CD8-positive, alpha-beta memory T cell (primary cell): ENCODE measurements at places on chromosomes 1 and 21. TPM values are rescaled to one million over a fixed set of nuclear protein-coding genes. Genes with fewer than 3 reads are reported as not detected.

GRCh38 chr1:83554174-83554573 lies 444.8 kb downstream of the TTLL7 start:
- H3K4me1 ChIP-seq = no peaks in the 10 kb centered on the region
- no peaks in the 10 kb centered on the region for H3K27me3 ChIP-seq
- H3K4me3 ChIP-seq = no peak overlapping the region
- no peak overlapping the region for H3K27ac ChIP-seq
- no peaks in the 10 kb centered on the region for H3K36me3 ChIP-seq
- DNase-seq = no peak

DNA sequence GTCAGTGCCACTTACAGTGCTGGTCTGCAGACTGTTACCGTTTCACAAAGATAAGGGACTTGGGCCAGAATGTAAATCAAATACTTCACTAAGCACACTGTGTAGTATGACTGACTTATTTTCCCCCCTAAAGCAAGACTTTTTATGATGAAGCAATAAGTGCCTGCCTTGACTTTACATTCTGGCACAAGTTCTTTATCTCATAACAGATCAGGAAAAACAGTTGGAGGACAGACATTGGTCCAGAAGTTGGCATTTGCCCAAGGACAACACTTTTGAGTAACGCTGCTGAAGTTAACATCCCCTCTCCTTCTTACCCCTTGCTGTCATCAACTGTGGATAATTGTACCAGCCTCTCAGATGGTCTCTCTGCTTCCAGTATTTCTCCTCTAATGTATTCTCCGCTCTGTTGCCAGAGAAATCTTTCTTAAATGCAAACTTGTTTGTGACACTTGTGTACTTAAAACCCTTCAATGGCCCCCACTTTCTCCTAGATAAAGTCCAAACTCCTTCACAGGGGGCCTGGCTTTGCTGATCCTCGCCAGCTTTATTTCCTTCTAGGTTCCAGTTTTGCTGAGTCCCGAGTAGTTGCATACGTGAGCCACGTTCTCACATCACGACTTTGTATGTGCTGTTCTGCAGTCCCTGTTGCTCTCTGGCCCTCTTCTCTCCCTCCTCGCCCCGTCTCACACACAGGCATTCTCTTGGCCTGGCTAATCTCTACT lies 45.7 kb downstream of the S1PR1 start:
- H3K4me3 ChIP-seq = no peak overlapping the region
- H3K4me1 ChIP-seq = peaks cover 95% of the 10 kb centered on the region
- no peaks in the 10 kb centered on the region for H3K36me3 ChIP-seq
- DNase-seq = no peak
- no peaks in the 10 kb centered on the region for H3K27me3 ChIP-seq
- H3K27ac ChIP-seq = no peak overlapping the region

DNA sequence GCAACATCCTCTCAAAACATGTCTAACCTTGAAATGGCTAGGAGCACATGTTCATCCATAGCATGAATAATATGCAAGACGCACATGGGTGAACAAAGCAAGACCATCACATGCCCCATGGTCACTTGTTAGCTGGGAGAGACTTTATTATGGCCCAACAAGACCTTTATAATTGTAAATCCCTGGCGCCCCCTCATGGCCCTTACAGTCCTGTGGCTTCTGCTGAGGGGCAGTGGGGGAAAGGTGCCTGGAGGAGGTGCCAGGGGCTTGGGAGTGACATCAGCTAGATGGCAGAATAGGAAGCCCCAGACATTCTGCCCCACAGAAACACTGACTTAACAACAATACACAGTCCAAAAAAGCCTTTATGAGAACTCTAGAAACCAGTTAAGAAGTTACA lies 51.7 kb downstream of the CSMD2 start:
- H3K36me3 ChIP-seq = no peaks in the 10 kb centered on the region
- H3K27me3 ChIP-seq = no peaks in the 10 kb centered on the region
- H3K27ac ChIP-seq = no peak overlapping the region
- no peak for DNase-seq

Gene SLC44A3
- 0.47 TPM for total RNA-seq

Gene RSRP1
- 116 TPM for total RNA-seq

Gene TACSTD2
- not detected for total RNA-seq

DNA sequence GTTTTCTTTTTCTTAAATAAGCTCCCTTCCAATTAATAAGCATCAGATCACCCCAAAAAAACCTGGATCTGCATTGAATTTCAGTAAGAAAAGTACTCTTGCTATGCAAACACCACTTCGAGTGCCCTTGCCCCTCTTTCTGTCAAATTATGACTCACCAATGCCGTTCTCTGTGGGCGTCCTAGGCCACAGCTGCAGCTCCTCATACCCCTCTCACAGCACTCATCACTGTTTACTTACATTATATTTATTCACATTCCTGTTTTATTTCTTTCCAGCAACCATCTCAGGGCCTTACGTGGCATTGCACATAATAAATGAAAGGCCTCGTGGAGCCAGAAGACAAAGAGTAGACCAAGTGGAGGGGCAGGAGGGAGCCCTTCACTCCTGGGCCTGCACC lies 99.1 kb upstream of the CTTNBP2NL start:
- H3K27ac ChIP-seq = no peak overlapping the region
- no peaks in the 10 kb centered on the region for H3K4me1 ChIP-seq
- no peaks in the 10 kb centered on the region for H3K27me3 ChIP-seq
- H3K4me3 ChIP-seq = no peak overlapping the region
- no peak for DNase-seq

Gene KDF1
- total RNA-seq = 0.39 TPM

DNA sequence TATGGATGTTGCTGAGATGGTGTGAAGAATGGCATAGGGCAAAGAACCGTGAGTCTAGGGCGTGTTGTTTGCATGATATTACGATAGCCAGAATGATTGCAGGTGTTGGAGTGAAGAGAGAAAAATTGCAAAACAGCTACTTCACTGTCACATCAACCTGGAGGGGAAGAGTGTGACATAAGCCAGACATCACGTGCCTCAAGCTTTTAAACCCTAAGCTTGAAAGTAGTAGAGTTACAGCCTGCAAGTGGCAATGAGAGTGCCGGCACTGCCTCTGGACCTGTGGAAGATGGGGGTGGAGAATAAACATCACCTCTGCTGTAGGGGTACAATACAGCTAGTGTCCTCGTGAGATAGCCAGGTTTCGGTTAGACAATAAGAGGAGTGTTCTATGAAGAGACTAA lies 11.1 kb downstream of the EEIG2 start:
- DNase-seq = no peak
- no peak overlapping the region for H3K4me3 ChIP-seq
- no peaks in the 10 kb centered on the region for H3K36me3 ChIP-seq
- H3K27me3 ChIP-seq = no peaks in the 10 kb centered on the region
- no peak overlapping the region for H3K27ac ChIP-seq
- no peaks in the 10 kb centered on the region for H3K4me1 ChIP-seq
